ENCODE measurements at places on chromosomes 6 and 20.

DNA sequence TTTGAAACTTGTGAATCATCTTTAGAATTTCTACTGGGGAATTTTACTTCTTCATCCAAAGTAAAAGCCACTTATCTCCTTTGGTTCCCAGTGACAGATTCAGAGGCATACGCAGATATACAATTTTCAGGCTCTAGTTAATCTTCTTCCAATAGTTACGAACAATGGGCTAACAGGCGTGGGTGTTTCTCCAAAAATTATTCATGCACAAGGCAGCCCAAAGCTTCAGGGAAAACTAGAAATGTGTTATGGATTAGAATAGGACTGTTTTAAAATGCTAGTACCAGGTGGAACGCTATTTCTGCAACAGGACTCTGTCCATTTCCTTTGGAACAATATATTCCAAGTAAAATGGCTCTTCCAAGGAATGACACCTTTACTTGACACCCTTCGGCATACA lies 102.2 kb downstream of the ZNF217 start:
- DNase-seq: no peak

DNA sequence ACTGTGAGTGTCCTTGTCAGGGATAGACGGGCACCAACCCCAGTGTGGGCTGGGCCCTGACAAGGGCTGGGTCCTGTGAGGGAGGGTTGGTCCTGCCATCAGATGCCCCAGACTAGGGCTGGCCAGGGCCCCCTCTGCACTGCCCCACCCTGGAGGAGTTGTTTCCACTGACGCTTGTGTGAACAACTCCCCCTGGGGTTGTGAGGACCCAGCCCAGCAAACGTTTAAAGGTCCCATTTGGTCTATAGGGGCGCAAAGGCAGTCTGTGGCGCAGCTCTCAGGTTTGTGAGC lies 104.1 kb downstream of the BMP7 start:
- no peak for DNase-seq

DNA sequence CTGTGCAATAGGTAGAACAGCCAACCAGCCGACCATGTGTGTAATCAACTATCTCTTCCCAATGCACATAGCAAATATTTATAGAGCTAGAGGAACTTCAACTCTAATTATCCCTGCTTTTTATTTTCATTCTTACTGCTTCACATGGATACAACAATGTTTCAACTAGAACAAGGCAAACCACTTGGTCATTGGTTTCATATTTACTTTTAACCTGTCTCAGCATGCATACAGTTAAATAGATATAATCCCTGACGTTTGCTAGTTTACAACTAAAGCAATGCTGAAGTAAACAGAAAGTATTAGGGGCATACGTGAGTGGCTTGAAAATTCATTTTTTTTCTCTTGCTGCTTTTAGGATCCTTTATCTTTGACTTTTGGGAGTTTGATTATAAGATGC lies 318.5 kb upstream of the MAP3K7 start:
- no peak for DNase-seq

- DNase-seq: no peak
Measured at GRCh38 chr6:11552442-11552841, 14.9 kb downstream of the TMEM170B start.

- peak; percentile 2 for DNase-seq
Measured at GRCh38 chr6:155315516-155315871, 1.2 kb upstream of the TFB1M start.

DNA sequence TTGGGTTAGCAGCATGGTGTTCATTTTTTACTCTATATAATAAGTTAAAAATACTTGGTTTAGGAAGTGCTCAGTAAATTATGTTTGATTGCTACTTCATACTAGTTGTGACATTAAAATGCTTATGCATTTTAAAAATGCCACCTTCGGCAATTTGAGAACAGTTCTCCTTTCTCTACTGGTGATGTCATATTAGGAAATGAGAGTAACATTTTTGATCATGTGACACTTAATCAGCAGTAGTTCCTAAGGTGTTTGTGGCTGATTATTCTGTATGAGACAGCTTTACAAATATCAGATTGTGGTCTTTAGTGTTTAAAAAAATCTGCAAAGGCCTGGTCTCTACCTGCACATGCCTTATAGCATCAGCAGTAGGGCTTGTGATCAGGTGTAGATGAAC lies 4.4 kb downstream of the GZF1 start:
- DNase-seq: peak; percentile 50

GRCh38 chr6:107543088-107543487 lies 53.2 kb downstream of the SOBP start:
- DNase-seq: no peak

All from CD4-positive, alpha-beta T cell treated with Interleukin-17A for 1 hour (primary cell).